ENCODE measurements at places on chromosomes 12 and 14.

DNA sequence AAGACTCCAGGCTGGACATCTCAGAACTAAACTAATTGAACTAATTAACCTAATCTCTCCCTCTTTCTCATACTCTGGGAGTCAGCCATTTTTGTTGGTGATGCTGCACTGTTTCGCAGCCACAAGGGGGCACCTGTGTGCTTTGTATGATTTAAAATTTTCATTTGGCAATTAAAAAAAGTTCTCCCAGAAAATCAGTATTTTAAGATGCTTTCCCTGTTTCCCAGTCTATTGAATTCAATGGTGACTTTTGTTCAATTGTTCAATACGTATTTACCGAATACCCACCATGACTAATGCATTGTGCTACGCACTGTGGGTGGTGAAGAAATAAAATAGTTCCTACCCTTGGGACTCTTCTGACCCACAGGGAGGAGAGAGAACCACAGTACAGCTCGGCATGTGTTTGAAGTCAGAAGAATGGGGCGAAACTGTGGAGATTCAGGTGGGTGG, 63.7 kb downstream of the ZNF664 start:
- no peak for DNase-seq

GRCh38 chr14:42192738-42193653, 586.3 kb downstream of the LRFN5 start:
- no peak for DNase-seq

DNA sequence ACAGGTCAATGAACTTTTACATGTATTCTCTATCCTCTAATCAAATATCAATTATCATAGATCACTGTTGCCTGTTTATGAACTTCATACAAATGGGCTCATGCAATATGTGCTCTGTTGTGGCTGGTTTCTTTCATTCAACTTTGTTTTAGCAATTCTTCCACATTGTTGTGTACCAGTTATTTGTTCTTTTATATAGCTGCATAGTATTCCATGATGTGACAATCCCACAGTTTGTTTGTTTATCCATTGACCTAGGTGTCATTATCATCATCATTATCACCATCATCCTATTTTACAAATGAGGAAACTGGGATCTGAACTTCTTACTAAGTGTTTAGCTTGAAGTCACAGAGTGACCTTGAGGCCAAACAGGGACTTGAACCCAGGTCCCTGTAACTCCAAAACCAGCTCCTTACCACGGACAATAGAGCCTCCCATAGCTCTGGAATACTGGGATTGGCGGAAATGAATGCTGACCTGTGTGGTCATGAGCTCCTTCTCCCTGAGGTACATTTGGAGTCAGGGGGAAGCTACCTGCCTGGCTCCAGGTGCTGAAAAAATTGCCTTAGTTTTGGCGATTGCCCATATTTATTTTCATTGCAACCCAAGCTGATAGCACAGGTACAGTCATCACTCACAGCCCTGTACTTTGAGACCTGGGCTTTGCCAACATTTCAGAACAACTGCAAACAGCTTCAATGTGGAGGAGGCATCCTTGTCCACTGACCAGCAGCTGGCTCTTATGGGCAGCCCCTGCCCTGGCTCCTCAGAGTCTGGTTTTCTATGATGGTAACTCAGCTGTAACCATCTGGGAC, 9.2 kb downstream of the ZFP36L1 start:
- peak; percentile 39 for DNase-seq

- no peak for DNase-seq
Measured at GRCh38 chr12:10901427-10901826, 7.9 kb downstream of the TAS2R13 start.

GRCh38 chr12:117277875-117278274, 83.6 kb downstream of the NOS1 start:
- DNase-seq: no peak

- DNase-seq: no peak
Measured at GRCh38 chr12:52044292-52044983, 6.8 kb upstream of the NR4A1 start.
